Stimulated activated naive CD8-positive, alpha-beta T cell treated with anti-CD3 and anti-CD28 coated beads, Interleukin-15, Interleukin-2, amounts not matched to agents 100 U/mL and 50 U/mL, for 24 hours (primary cell): ENCODE measurements at places on chromosomes 11 and 22.

GRCh38 chr22:47738472-47739013, 976.1 kb downstream of the TBC1D22A start:
- DNase-seq: no peak

- peak; percentile 52 for DNase-seq
These were observed 5.2 kb downstream of the MAML2 start for GRCh38 chr11:96337541-96338431.

DNA sequence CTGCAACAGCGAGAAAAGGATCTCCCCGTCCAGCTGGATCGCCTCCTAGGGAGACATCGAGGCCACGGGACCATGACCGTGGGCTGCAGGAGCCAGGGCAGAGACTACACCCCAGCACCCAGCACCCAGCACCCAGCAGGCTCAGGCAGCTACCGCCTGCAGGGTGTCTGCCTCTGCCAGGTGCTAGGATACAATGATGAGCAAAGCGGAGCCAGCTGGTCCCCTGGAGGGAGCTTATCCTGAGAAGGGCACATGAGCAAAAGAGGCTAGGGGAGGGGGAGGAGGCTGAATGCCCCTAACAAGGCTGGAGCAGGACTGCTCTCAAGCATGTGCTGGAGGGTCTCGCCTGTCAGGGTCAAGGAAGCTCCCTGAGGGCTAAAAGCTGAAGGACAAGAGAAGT, 4.8 kb upstream of the CASTOR1 start:
- no peak for DNase-seq

- peak; percentile 83 for DNase-seq
These were observed 12.2 kb upstream of the CDC42BPG start for GRCh38 chr11:64856382-64857227.

DNA sequence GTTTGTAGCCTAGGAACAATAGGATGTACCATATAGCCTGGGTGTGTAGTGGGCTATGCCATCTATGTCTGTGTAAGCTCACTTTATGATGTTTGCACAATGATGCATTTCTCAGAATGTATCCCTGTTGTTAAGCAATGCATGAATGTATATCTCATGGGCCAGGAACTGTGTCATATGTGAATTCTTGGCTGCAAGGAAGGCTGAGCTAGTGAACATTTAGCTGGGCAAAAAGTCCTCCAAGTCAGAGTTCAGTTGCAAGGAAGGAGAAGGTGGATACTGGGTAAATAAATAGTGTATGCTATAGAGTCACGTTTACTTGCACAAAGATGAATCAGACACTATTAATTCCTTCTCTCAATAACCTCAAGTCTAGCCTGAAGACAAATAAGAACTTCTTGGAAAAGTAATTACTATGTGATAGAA, 136.1 kb downstream of the EHF start:
- no peak for DNase-seq

GRCh38 chr11:35927682-35928081, 16.2 kb upstream of the LDLRAD3 start:
- DNase-seq: no peak

GRCh38 chr11:60984636-60985035, 13.2 kb downstream of the CD6 start:
- DNase-seq: no peak

DNA sequence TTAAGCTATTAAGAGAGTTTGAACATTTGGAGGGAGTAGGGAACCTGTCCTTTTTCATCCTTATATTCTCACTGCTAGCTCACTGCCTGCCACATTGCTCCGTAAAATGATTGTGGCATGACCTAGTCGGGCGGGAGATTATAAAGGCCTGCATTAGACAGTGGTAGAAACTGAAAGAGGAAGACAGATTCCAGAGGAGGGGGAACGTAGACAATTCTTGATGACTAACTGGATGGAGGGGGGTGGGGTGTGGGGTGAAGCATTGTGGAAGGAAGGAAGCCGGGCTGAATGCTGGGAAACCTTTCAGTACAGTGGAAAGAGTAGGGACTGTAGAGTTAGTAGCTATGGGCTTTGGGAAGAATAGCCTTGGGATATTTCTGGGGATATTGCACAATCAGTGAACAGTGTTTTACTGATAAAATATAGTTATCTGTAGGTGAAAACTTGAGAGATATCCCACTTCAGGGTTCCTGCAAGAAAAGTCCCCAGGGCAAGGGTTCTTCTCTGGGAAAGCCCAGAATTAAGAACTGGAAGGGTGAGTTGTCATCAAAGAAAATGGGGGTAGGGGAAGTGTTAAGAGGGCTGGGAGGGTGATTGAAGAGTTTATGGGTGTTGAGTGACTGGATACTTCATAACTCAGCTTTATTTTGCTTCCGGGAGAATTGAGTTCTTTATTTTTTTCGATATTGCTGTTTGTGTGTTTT, 2.1 kb downstream of the MED15 start:
- peak; percentile 63 for DNase-seq

DNA sequence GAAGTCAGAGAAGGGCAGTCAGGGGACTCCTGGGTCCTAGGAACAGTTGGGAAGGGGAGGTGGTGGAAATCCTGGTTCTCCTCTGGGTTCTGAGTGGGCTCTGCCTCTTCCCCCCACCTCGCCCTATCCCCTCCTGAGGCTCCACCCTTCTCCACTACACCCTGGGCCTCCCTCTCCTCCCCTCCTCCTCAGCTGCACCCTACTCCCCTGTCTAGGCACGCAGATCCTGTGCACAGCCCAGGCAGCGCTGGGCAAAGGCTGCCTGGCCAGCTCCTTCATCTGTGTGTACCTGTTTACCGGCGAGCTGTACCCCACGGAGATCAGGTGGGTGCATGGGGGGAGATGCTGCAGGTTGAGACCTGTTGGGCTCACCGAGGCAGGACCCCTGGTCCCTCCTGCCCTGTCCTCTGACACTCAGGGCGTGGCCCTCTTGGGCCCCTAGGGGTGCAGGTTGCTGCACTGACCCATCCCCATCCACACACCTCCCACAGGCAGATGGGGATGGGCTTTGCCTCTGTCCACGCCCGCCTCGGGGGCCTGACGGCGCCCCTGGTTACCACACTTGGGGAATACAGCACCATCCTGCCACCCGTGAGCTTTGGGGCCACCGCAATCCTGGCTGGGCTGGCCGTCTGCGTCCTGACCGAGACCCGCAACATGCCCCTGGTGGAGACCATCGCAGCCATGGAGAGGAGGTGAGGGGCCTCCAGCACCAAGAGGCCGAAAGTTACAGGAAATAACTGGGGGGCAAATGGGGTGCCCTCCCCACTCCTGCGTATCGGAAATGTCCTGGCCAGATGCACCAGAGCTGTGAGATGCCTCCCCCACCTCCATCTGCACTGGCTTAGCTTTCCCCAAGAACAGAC, 25.3 kb upstream of the POLA2 start:
- DNase-seq: no peak

GRCh38 chr11:105862736-105863367, 159.2 kb downstream of the MSANTD4 start:
- no peak for DNase-seq

GRCh38 chr22:19042285-19043120, 79.7 kb downstream of the DGCR2 start:
- no peak for DNase-seq

DNA sequence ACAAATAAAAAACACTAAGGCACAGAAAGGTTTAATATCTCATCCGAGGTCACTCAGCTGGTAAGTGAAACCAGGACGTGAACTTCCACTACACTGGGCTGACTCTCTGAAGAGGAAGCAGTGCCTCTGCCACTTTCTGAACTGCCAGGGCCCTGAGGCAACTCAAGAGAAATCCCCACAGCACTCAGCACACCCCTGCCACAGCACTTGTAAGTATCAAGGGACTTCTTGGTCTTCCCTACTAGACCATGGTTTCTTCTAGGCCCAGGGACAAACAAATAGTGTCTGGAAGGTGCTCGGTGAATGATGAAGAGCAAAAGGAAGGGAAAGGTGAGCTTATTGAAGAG, 49.7 kb downstream of the RPL27A start:
- DNase-seq: peak; percentile 14

DNA sequence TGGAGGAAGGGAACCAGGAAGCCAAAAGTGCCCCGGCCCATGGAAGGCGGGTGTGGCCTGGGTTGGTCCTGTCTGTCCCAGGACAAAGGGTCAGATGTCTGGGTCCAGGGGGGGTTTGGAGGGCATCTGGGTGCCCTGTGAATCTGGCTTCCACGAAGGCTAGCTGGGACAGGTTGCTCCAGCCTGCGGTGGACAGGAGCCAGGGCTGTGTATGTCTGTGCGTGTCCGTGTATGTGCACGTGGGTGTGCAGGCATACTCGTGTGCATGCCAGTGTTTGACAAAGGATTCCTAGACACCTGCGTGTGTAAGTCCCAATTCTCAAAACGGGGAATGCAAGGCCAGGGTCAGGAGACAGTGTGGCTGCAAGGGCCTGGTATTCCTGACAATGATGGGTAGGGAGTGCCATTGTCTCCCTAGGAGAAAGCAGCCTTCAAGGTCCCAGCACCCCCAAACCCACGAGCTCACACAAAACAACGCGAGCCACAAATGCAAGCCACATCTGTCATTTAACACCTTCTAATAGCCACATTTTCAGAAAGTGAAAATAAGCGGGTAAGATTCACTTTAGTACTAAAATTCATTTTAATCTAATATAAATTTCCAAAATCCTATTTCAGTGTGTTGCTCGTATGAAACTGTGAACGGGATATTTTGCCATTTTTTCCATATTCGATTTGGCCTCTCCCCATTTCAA, 78.4 kb upstream of the WNT7B start:
- DNase-seq: no peak

DNA sequence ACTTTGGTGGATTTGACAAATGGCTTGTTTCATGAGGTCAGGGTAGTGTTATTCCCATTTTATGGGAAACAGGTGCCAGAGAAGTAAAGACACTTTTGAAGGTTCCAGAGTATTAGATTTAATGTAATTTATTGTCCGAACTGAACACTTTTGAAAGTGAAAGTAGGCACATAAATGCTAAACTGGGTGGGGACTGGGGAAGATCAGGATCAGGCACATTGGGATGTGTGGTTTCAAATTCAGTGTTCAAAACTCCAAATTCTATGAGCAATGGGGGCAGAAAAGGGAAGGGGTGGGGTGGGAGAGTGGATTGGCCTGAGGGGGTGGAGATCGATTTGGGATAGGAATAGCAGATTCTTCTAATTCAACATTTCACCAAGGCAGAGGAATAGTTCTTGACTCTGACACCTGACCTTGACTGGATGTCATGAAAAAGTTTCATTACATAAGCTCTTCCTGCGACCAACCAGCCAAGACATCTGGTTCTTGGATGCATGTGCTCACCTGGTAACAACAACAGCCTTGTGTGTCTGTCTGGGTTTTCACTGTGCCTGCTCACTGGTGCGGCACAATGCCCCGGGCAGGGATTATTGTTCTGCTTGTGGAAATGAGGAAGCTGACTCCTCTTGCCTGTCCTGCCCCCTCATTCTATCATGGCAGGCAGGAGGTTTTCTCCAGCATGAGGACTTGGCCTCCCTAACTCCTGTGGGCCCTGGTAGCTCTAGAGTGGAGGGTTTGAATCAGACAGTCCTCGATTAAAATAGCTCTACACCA, 10.8 kb downstream of the PPFIBP2 start:
- DNase-seq: no peak

- DNase-seq: no peak
These were observed 19.5 kb downstream of the TSPAN32 start for GRCh38 chr11:2321311-2321683.

DNA sequence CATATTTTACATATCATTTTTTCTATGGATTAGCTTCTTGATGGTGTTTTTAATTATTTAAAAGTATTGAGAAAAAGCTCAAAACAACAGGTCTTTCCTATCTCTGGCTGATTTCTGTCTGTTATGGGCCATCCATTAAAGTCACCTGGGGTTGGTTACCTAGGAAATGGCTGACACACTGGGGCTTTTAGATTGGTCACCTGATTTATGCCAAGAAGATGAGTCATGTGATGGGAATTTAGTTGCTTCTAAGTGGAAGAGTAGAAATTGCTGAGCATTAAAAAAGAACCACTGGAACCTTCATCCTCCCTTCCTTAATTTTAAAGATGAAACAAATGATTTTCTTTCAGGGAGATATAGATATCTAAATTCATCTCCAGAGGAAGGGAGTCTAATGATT, 48.8 kb upstream of the LARGE1 start:
- DNase-seq: no peak

DNA sequence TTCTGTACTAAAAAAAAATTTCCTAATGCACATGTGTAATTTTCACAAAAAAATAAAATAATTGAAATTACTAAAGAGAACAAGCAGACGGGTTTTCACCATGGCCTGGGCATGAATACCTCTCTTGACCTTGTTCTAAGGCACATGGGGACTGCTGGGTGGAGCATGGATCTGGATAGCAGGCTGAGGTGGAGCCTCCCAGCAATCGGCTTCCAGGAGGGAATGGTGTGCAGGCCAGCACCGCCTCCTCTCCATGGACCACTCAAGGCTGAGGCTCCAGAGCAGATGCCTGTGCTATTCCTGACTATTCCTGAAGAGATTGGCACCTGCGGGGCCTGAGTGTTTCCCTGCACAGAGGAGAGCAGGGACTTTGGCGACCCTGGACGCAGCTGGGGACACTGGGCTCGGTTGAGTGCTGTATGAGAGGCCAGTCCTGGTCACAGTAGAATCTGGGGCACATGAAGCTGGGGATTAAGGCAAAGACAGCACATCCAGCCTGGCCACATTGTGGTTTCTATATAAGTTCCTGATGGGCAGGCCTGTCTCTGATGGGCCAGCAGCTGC, 963.6 kb downstream of the BRD1 start:
- DNase-seq: no peak

DNA sequence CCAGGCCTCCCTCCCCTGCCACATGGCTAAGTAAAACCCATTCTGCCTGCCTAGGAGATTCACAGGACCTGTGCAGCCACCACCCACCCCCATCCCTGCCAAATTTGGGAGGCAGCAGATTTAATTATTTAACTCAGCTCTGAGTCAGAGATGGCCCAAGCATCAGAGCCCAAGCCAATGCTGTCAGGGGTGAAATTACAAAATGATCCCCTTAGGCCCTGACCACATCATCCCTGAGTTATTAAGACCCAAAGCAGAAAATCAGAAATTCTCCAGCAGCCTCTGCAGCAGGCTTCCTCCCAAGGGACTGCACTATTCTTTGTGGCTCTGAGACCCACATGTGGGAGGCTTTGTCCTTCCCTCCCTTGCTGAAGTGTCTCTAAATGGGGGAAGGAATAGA, 52.8 kb upstream of the RRAS2 start:
- DNase-seq: no peak

GRCh38 chr11:1829039-1829820, 5.6 kb upstream of the SYT8 start:
- peak; percentile 3 for DNase-seq

GRCh38 chr22:20829491-20830134, 29.0 kb downstream of the PI4KA start:
- DNase-seq: no peak

DNA sequence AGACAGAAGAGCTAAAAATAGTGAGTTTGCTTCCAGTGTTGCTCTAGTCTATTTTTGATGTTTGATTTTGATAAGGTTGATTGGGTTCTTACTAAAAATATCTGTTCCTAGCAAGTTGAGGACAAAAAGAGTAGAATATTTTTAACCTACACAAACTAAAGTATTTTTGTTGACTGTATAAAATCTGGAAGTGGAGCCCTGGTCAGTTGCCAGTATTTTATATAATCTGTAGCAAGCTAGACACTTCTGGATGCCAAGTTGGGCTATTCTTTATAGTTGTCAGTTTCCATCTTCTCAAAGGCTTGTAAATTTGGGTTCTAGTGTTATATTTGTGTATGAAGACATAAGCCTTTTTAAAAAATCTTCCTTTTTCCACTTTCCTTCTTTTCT, 56.7 kb downstream of the HSD17B12 start:
- no peak for DNase-seq

GRCh38 chr11:104881117-104881794, 17.0 kb downstream of the CASP12 start:
- DNase-seq: no peak
